ENCODE measurements at places on chromosomes 11 and 22. TPM values are rescaled to one million over a fixed set of nuclear protein-coding genes. Genes with fewer than 3 reads are reported as not detected.

The CCDC90B gene
- 69.1 TPM for total RNA-seq

The APLP2 gene
- total RNA-seq = 317 TPM

- no peak for DNase-seq
Measured at GRCh38 chr11:332651-333480, 12.2 kb upstream of the IFITM3 start.

DNA sequence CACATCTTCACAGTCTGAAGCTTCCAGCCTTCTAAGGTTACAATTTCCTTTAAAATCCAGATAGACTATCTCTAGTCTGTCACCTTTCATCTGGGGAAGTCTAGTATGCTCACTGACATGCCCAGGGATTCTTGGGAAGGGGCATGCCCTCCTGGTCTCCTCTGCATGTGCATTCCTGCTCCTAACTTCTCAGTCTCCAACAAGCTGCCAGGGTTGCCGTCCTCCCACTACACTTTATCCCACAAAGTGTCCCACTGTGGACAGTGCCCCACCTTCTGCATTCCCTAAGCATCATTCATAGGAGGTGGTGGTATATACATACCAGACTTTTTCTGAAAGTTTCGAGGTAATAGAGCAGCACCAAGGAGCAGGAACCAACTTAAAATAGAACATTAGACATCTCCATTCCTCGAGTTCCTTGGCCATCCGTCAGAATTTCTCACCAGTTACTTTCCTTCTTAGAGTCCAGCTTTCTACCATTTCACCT, 28.7 kb downstream of the EIF3F start:
- DNase-seq = no peak

Measured in MCF 10A (cell line).